Natural killer cell (primary cell): ENCODE measurements at places on chromosomes 1 and 21. TPM values are rescaled to one million over a fixed set of nuclear protein-coding genes. Genes with fewer than 3 reads are reported as not detected.

Gene DMBX1
- total RNA-seq: not detected

Gene TMPRSS15
- total RNA-seq: not detected

Gene PLPP3
- 0.50 TPM for total RNA-seq

Gene PROX1
- not detected for total RNA-seq

Gene C1orf56
- 1.6 TPM for total RNA-seq

Gene ECM1
- total RNA-seq: 0.42 TPM

GRCh38 chr1:33231166-33231565, 25.1 kb upstream of the ZNF362 start:
- DNase-seq: no peak

- DNase-seq: no peak
Observed at GRCh38 chr1:28456078-28456477, 49.8 kb upstream of the RCC1 start.

DNA sequence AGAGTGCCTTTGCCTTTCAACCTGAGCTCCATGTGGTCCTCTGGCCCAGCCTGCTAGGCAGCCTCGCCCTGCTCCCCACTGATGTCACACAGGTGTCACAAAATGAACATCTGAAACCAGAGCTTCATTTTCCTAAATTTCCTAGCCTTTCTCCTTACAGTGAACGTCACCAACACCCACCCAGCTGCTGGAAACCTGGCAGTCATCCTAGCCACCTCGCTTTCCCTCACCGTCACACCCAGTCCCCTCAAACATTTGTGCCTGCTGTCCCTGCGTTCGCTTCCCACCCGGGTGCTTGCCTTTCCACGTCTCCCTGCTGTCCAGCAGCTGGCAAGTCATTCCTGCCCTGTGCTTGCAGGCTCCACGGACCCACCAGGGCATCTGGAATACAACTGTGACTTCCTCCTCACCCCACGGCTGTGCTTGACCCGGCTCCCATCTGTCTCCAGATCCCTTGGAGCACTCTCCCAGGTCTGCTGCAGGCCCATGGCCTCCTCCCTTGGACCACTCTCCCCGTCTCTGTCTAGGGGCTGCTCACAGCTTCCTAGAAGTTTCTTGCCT, 23.5 kb downstream of the ADARB1 start:
- no peak for DNase-seq

GRCh38 chr1:165486663-165487062, 41.7 kb upstream of the RXRG start:
- DNase-seq: no peak

GRCh38 chr1:47708658-47709018, 270.8 kb downstream of the FOXD2 start:
- no peak for DNase-seq
